ENCODE measurements at places on chromosomes 5 and 9.
A peak's percentile ranks its signal among the peaks of the same experiment; 100 is the strongest.

- no peak for DNase-seq
These were observed 117.9 kb upstream of the DAB2 start for GRCh38 chr5:39542511-39543285.

- DNase-seq: peak; percentile 92
These were observed 42.3 kb upstream of the MOCS2 start for GRCh38 chr5:53151713-53152458.

GRCh38 chr5:160978944-160979343 is 126.9 kb upstream of the ATP10B start:
- DNase-seq: no peak

DNA sequence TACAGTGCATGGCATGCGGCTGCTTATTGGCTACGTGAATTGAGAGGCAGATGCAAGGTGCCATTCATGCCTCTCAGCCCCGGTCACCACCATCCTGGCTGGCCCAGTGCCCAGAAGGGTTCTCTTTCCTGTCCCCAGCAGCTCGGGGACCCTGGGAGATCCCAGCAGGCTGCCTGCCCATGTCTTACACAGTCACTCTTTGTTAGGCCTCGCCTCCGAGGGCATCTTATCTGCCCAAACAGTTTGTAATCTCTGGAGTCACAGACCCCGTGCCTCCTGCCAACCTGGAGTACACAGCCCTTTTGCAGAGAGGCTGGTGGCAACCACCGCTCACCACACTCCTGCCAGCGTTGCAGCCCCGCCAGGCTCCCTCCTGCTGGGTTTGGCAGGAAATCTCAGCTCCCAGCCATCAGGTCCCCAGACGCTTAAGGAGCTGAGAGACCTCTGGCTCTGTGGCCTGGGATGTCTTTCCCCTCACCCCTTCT is 7.0 kb upstream of the AK1 start:
- no peak for DNase-seq

DNA sequence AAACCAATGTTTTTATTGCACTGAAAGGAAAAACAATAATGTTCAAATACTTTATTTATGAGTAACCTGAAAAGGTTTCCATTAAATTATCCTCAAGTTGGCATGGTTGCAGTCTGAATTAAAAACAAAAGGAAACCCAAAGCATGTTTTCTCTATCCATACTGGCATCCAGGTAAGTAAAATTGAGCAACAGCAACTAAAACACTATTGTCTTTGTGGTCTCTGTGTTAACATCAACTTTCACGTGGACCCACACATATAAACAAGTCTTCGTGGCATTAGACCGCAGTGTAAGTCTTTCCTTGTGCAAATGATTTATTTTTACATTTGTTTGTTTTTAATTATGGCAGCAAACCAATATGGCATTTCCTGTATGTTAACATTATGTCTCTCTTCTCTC is 757.6 kb downstream of the SEMA5A start:
- DNase-seq: no peak

DNA sequence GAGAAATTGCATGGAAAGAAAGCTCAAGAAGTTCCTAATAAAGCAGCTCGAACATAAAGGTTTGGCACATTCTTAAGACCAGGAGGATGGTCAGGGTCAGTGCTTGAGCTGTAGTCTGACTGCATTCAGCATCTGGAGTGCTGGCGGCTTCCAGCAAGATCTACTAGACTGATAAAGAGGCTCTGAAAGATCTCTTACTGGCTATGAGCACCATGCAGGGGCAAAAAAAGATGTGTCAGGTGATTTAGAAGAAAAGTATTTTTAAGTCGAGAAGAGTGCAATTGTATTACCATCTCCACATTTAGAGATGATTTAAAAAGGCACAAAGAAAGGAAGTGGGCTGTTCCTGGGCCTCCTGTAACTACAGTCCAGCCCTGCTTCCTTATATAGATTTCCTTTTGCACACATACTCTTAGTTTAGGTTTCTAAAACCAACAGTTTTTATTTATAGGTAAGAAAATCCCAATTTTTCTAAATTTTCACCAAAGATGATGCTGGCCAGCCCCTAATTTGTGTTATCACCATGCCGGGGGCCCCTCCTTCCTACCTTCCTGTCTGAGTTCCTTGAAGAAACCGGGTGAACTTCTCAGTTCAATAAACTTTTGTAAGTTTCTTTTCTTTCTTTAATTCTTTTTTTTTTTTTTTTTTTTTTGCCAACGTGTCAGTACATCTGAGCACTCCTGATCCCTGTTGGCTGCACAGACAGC is 65.9 kb upstream of the PLPP1 start:
- peak; percentile 61 for DNase-seq

DNA sequence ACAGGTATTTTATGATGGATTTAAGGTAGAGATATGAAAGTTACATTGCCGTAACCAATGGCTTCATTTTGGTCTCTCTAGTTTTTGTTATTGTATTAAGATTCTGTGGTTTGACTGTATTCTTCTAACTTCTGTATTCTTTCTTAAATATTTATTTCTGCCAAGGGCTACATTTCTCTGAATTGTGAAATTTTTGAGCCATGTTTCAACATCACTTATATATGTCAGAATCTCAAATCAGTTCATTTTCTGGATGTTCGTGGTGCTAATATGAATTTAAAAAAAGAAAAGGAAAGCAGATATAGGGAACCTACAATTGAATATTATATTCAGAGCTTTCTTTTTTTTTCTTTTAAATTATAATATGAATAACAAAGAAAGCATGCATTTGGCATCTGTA is 142.7 kb downstream of the ANXA1 start:
- no peak for DNase-seq

GRCh38 chr9:103371152-103371551 is 376.0 kb downstream of the CYLC2 start:
- no peak for DNase-seq

DNA sequence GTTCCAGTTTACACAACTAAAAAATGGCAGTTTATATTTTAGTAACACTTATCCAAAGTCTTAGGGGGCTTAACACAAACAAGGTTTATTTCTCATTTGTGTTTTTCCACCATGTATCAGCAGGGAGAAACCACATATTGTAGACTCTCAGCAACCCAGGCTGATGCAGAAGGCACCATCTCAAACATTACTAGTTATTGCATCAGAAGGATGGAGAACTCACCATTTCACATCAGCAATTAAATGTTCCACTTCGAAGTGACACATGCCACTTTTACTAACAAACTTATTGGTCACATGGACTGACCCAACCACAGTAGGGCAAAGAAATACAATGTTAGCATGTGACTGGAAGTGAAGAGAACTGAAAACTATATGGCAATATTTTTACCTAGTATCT is 22.5 kb upstream of the SMC2 start:
- DNase-seq: no peak

GRCh38 chr5:17305964-17306725 is 88.7 kb downstream of the BASP1 start:
- DNase-seq: peak; percentile 86

GRCh38 chr5:36878392-36879082 is 2.0 kb downstream of the NIPBL start:
- DNase-seq: peak; percentile 71

DNA sequence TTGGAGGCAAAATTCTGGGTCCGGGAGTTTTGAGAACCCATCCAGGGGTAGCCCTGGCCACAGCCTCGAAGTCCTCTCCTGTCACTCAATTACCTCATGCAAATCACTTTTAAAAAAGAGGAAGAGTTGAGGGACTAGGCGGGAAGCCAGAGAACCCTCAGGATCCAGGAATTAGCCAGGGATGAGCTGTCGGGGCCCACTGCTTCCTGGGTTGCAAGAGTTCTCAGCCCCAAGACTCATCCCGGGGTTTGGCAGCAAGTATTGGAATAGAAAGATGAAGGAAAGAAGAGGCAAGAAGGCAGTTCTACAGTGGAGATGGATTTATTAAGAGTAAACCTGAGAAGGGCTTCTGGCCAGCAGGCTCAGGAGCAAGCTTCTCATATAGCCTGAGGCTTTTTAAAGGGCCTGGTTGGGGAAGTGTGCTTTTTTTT is 25.6 kb downstream of the C9orf50 start:
- no peak for DNase-seq

DNA sequence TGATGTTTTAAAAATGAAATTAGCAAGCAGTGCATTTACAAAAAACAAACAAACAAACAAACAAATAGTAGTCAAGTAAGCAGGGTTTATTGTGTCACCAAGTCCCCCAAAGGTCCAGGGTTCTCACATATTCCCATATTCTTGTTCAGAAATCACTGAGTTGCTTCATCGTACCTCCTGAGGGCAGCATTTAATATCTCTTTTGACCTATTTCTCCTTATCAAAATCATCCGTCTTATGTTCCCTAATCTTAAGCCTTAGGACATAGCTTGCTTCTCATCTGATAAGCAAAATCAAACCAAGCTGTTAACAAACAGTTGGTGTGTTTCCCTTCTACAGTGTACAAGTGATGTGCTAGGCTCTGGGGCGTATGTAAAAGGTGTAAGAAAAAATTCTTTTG is 109.5 kb upstream of the MAN2A1 start:
- no peak for DNase-seq

DNA sequence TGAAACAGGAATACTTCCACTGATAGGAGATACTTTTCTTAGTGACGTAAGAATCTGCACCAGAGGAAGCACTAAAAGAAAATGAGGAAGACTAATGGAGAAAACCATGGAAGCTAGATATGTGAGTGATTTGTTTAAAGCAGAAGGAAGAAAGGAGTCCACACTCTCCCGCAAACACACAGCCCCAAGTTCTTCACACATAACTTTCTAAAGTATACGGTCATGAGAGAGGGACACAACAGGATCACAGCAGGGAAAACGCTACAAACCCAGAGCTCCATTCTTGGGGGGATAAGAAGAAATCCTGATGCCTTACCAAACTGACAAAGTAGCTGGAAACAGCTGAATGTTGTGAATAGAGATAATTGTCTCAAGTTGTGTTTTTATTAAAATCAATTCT is 222.2 kb upstream of the TMEM161B start:
- DNase-seq: no peak

GRCh38 chr9:114521846-114522245 is 16.6 kb upstream of the WHRN start:
- DNase-seq: no peak

DNA sequence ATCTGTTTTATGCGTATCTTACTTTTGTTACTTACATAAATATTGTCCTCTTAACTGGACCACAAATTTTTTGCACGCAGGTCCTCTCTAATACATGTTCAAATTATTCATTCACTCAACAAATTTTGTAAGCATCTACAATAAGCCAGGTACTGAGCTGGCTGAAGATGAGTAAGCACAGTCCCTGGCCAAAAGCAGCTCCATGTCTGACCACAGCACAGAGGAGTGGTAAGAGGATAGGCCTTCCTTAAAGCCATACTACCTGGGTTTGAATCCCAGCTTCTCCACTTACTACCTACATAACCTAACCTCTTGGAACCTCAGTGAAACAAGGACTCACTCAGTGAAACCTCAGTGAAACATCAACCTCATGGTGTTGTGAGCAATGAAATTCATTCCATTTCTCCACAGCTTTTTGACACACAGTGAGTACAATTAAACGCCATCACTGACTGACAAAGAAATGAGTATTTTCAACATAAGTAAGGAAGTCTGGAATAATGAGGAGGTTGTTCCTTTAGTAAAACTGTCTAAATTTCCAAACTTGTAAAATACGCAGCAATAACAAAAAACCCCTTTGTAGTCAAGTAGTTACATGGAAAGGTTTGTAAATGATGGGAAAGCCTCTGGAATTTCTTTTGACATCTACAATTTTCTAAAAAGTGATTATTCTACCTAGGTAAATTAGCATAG is 15.0 kb downstream of the PTAR1 start:
- no peak for DNase-seq

- no peak for DNase-seq
These were observed 261.6 kb downstream of the MAN2A1 start for GRCh38 chr5:109951348-109951747.

DNA sequence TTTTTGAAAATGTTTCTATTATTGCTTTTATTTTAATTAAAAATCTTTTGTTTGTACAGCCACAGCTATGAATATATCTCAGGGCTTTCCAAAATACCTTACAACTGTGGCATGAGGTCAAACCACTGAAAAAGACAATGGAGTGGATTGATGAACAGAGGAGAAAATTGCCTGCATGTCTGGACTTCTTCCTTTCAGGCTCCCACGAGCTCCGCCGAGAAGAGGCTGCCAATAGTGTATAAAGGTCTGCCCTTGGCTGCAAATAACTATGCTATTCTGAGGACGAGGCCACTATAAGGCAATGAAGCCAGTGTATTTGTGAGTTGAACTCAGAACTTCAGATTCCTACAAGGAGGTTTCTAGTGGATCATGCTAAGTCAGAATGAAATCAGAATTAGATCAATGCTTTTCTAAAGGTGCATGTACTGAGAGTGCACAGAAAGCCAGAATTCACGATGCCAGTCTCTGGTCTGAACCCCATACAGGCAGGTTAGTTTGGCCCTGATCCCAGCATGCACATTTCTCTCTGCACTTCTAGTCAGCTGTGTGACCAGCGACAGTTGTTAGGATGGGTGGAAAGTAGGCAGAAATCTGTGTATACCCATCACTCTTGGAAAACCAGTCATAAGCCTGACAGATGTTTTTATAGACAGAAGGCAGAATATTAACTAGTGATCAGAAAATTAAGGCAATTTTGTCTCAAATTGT is 42.7 kb upstream of the PLPP1 start:
- DNase-seq: peak; percentile 72
